ENCODE measurements at places on chromosomes 3 and 15.

DNA sequence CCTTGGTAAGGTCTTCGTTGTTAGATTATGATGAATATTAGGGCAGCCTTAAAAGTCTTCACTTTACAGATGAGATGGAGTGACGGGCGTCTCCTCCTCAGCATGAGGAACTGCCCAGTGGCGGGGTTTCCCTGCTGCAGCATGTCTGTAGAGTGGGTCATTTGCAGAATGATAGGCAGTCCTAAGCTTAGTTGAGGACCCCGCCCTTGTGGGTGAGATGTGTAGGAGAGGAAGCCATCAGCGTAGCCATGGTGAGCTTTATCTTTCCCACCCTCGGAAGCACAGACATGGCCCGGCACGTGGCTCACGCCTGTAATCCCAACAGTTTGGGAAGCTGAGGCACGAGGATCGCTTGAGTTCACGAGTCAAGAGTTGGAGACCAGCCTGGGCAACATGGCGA is 877 bp downstream of the NIT2 start:
- DNase-seq, result no peak

- no peak for DNase-seq
Observed at GRCh38 chr15:66161108-66161507, 92.4 kb downstream of the MEGF11 start.

DNA sequence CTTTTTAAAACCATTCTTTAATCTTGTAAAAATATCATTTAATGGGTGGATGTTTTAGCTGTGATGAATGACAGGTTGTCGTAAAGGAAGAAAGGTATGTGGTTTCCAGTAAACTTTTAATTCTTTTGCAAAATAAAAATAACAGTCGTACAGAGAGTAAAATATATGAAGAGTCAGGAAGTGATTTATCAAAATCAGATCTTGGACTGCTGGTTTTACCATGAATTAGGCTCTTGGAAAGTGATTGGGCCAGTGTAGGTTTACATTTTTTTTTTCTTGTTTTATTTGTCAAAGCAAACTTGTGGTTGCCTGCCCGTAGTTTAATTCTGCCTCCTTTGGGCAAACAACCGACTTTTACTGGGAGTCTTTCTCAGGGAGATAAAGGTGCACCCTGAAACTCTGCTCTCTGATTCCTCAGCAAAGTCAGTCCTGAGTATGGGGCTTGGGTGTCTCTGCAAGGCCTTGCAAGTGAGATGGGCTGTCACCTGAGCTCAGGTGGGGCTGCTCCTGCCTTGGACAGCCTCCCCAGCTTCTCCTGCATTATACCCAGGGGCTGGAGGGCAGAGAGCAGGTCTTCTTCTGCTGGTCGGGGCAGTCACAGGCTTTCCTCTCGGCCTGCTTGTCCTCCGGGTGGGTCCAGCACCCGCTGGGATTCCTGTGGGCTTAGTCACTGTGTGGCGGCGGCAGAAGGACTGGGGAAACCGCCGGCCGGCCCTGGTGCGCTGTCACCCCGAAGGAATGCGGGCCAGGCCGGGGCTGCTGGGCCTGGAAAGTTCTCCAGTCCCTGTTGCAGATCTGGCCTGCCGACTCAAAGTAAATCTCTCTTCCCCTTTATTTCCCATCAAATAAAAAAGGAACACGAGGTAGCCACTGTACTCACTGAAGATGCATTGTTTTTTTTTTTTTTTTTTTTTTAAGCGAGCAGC is 79.0 kb downstream of the IGF1R start:
- DNase-seq, result no peak

- no peak for DNase-seq
Observed at GRCh38 chr3:153373606-153374005, 211.6 kb downstream of the RAP2B start.

GRCh38 chr15:70100474-70101341 is 3.0 kb upstream of the TLE3 start:
- DNase-seq, result no peak

DNA sequence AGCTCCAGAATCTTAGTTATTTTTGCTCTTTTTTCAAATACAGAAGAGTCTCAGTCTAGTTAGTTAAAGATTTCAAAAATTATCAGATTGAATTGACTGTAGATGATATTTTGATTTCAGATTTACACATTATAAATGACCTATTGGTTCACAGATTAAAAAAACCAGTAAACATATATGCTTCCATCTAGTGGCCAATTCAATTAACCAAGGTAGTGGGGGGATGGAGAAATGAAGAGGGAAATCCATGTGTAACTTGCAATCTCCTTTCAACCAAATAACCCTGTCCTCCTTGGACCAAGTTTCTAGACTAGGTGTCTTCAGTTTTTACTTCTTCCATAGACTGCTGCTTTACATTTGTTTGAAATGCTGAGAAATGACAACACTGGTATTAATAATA is 789.8 kb downstream of the ROBO1 start:
- DNase-seq, result no peak

DNA sequence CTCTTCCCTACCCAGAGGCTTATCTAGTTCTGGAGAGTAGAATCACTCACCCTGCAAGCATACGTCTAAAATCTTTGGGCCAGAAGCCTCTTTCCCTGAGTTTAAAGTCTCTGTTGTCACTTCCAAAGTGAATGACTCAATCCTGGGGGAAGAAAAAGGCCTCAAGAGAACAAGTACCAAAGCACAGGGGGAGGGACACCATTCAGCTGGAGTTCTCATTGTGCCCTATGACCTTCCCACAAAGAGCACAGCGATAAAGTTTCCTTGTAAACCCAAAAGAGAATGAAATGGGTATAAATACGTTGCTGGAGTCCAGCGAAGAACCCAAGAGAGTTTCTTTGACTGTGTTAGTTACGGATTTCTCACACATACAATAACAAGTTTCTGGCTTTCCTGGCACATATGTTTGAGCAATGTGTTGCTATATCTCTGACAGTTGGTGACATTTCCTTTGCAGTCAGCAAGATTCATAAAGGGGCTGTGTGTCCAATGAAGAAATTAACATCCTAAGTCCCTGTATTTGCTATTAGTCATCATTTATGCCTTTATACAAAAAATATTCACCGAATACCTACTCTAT is 107.3 kb upstream of the PTPRG start:
- no peak for DNase-seq

DNA sequence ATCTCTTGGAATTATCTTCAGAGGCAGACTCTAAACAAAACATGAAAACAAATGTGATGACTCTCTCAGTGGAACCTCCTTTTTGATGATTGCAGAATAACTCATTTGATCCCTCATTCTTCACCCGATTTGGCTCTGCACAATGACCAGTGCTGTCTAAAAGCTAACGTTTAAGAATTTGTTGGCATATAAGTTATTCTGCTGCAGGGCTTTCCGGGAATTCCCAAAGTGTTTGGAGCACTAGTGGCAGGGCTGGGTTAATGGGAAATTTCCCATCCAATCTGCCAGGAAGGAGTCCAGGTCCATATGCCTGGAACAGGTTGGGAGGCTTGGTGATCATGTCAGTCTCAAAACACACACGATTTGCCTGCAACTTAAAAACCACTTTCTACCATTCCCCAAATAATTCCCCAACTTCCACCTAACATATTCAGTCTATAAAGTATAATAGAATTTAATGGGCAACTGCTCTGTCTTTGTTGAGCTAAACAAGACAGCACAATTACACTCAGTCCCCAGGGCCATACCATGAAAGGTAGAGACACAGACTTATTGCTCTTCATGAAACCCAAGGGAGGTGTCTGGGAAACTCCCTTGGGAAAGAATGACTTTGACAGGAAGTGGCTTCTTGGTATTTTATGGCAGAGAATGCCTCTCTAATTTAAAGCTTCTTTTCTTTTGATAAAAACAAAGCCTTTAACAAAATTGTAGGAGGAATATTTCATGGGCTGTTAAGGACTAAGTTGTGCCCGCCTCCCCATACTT is 38.0 kb downstream of the ARRDC4 start:
- no peak for DNase-seq

DNA sequence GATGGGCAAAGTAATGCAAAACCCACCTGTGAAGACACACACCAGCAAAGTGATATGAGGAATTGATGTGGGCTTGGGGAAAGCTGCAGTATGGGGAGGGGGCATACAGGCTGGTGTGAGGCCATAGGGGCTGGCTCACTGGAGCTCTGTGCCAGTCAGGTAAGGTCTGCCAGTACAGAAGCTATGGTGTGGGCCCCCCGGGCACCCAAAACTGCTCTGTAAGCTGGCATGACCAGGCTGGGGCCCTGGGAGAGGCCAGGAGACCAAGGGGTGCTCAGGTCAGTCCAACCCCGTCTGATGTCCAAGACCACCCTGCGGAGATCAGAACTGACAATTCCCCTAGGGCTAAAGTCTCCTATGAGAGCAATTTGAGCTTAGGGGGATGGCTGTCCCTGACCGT is 163.1 kb downstream of the KCNMB2 start:
- DNase-seq, result no peak

GRCh38 chr15:89416339-89417183 is 79.8 kb downstream of the RHCG start:
- DNase-seq, result no peak

Measured in NCI-H1417 treated with DMSO at 0.1 percent for 48 hours (cell line).